Kidney capillary endothelial cell (primary cell): ENCODE measurements at places on chromosomes 5 and 9.
A peak's percentile ranks its signal among the peaks of the same experiment; 100 is the strongest.

GRCh38 chr9:125549891-125550885 lies 156.8 kb downstream of the MAPKAP1 start:
- no peak for DNase-seq

GRCh38 chr5:169934990-169935389 lies 45.3 kb downstream of the INSYN2B start:
- no peak for DNase-seq

GRCh38 chr5:152511531-152512132 lies 106.6 kb upstream of the NMUR2 start:
- DNase-seq = no peak

- no peak for DNase-seq
Measured at GRCh38 chr9:27426511-27427271, 97.4 kb upstream of the IFNK start.

DNA sequence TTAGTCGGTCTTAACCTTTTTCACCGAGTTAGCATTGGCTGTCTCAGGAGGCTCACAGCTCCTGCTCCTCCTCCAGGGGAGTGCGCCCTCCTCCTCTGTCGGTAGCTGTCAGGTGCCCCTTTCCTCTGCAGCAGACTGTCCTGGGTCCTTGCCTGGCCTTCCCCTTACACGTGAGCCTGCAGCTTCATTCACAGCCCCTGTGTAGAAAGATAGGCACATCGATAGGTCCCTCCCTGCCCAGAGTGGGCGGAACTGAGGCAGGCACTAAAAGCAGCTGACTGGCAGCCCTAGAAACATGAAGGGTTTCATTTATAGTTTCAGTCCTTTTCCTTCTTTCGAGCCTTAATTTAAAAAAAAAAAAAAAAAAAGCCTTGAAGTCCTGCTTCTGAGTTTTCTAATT lies 17.2 kb downstream of the TENT4A start:
- no peak for DNase-seq

DNA sequence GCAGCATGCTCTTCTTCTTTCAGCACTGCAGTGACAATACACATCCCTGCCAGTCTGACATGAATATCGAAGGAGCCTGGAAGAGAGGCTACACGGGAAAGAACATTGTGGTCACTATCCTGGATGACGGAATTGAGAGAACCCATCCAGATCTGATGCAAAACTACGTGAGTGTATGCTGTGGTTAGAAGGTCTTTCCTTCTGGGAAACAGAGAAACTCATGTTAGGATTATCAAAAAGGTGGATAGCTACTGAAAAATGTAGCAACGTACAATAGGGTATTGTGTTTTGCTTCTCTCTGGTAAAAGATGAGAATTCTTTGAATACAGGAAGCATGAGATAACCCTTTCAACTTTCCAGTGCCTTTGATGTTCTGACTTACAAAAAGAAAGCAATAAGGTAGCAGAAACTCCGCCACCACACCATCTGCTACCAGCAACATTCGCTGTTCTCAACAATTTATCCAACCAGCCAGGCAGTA lies 133.3 kb downstream of the PCSK5 start:
- DNase-seq = peak; percentile 7

DNA sequence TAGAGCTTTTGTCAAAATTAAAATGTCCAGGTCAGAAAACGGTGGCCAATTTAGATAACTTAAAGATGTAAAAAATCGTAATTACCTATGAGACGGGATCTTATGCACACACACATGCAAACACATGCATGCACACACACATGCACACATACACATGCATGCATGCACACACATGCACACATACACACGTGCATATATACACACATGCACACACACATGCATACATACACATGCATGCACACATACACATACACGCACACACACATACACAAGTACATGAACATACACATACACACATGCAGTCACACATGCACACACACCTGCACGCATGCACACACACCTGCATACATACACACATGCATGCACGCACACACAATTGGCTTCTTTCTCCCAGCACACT lies 362.0 kb downstream of the IRX1 start:
- DNase-seq = no peak

DNA sequence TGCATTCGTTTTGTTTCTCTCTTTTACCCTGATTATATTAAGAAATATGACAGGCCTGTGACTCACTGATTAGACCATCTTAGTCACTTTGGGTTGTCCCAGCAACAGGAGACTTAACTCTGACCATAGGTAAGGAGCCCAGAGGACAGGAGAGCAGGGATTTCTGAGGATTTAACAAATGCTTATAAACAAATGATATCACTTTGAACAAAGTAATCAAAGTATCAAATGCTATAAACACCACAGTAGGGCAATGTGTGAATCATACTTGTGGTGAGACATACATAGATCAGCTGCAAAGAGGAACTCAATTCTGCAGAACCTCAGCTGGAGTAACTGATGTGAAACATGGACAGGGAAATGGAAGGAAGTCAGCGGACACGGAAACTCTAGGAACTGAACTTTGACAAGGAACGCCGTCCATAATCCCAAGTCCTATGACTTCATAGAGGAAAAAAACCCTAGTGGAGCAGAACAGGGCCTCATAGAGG lies 190.6 kb upstream of the MSX2 start:
- DNase-seq = peak; percentile 67

GRCh38 chr9:131762356-131762932 lies 22.6 kb upstream of the RAPGEF1 start:
- peak; percentile 68 for DNase-seq

- DNase-seq = no peak
Measured at GRCh38 chr9:127814619-127815511, 12.2 kb downstream of the FPGS start.

GRCh38 chr5:138466900-138467710 lies 1.8 kb downstream of the EGR1 start:
- no peak for DNase-seq

DNA sequence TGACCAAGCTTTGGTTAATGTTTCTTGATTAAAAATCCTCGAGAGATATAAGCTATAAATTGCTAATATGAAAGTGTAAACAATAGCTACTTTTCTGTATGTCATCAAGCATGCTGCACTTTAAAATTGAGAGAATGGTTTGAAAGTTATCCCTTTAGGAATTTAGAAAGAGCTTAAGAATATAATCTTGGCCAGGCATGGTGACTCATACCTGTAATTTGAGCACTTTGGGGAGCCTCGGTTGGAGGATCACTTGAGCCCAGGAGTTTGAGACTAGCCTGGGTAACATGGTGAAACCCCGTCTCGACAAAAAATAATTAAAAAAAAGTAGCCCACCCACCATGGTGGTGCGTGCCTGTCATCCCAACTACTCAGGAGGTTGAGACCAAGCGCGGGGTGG lies 12.2 kb upstream of the MROH2B start:
- DNase-seq = no peak

GRCh38 chr5:81530919-81531318 lies 137.0 kb upstream of the ACOT12 start:
- DNase-seq = no peak

- peak; percentile 63 for DNase-seq
Measured at GRCh38 chr9:121222524-121223171, 21.0 kb upstream of the RAB14 start.

- no peak for DNase-seq
Measured at GRCh38 chr9:11194246-11194645, 581.4 kb upstream of the PTPRD start.

DNA sequence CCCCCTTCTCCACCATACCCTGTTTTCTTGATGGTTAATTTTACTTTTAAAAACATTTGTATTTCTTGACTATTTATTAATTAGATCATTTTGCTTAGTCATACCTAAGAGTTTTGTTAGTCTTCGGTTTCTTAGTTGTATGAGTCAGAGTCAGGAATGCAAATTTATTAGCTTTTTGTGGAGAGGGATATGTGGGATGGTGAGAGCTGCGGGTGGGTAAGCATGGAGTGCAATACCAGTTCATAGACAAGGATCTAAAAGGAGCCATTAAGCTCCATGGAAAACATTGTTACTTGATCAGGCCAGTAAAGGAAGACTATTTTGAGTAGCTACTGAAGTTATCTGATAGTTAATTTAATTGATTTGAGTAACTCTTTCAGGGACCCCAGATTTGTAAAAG lies 77.5 kb downstream of the ZSWIM6 start:
- DNase-seq = peak; percentile 74

DNA sequence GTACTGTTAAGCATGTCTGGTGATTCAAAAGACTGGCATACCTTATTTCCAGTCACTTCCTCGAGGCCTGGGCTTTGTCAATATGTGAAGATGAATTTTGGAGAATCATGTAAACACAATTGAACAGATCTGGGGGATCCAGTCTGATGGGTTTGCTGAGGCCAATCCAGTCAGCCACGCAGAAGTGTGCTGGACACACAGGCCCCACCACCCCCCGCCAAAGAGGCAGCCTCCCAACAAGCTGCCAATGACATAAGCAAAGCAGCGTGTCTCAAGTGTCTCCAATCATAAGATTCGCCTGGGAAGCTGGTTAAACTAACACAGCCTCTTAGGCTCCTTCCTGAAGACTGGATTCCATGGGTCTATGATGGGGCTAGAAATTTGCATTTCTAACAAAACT lies 192.9 kb upstream of the KLF9 start:
- no peak for DNase-seq

DNA sequence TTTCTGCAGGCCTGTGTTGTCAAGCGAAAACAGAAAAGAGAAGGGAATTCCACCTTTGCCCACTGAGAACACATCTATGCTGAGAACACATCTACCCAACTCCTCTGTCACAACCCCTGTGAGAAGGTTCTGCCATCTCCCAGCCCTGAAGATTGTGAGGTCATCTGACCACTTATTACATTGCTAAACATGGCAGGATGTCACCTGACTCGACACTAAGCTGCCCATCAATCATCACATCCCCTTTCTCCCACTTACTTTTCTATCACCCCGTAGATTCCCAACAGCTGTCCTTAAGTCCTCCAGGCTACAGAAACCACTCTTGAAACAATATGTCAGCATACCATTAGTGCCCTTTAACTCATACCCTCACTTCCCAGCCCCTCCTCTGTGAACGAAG lies 64.2 kb upstream of the PRSS3 start:
- no peak for DNase-seq

DNA sequence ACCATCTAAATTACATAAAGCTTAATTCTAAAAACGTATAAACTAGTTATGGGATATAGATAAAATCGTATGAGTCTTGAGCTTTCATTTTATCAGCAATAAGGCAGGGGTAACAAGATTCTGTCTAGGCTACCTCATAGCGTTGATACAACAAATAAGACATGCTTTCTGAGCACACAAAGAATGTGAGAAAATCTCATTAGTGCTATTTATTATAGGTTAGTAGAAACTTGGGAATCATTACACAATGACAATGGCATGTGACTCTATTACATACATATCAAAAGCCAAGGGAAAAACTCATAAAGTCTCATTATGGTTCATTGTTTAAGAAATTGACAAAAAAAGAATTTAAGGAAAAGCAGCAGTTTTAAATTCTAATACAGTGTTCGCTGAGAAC lies 448.6 kb downstream of the PLK2 start:
- DNase-seq = no peak

GRCh38 chr5:132429463-132430440 lies 60.2 kb downstream of the SLC22A5 start:
- no peak for DNase-seq

GRCh38 chr9:4923580-4924544 lies 61.2 kb upstream of the JAK2 start:
- no peak for DNase-seq

DNA sequence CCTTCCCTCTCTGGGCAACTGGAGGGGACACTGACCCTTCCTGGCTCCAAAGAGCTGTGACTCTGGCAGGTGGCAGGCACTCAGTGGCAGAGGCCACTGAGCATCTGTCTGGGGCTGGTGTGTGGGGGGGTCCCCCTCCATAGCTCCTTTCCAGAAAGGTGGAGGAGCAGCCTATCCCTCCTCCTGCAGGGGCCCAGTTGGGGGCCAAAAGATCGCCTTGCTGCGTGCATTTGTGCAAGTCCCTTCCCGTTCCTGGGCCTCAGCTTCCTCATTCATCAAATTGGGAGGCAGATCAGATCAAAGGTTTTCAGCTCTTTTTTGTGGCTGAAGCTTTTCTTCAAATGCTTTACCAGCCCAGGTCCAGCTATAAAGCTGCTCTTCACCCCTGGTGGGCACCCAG lies 77.7 kb downstream of the NTNG2 start:
- DNase-seq = no peak

DNA sequence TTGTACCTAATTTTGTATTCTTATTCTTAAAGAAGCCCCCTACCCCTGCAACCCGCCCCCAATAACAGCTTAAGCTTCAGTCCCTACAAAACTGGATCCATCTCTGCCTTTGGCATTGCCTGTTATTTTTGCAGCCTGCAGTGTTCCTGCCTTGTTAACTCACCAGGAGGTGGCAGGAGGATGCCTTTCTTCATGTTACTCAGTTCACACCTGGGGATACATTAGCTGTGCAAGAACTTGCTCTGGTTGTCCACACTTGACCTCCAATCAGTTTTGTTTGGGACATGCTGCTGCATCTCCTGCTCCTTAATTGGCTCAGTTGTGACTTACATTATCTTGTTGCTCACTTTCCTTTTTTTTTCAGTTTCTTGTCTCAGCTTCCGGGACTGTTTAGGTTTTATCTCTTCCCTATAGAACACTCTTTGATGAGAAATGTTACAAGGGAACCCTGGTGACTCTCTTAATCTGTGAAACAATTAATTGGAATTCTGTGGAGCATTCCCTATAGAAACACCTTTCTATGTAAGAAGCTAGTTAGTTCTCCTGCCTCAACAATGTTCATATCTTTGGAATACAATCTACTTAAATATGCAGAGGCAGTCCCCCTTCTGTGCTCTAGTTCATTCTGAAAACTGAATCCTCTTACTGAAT lies 467.7 kb upstream of the ACO1 start:
- DNase-seq = no peak

DNA sequence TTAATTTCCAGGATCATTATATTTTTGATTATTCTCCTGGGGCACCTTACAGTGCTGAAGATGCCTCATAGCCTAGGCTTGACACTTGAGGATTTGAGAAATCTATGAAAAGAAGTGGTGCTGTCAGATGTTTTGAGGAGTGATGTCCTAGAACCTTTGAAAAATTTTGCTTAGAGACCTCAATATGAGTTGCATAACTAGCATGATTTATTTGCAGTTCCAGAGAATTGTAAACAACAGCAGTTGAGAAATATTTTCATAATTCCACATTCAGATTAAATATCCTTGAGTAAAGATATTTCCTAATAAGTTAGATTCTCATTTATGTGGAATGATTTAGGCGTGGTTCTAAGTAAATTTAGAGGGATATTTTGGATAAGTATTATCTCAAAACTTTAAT lies 225.8 kb downstream of the ADAMTSL1 start:
- no peak for DNase-seq

DNA sequence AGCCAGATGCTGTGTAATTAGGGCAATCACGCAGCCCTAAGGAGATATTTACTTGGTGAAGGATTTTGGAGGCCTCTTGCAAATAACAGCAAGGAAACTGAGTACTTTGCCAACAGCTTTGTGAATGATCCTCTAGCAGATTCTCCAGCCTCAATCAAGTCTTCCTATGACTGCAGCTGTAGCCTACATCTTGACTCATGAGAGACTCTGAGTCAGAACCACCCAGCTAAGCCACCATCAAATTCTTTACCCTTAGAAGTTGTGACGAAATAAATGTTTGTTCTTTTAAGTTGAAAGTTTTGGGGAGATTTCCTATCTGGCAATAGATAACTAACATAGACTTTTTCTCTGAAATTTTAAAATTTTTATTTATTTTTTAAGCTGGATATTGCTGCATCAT lies 237.6 kb upstream of the CCNH start:
- no peak for DNase-seq
